Effector memory CD4-positive, alpha-beta T cell (primary cell): ENCODE measurements at places on chromosomes 6 and 20.
A peak's percentile ranks its signal among the peaks of the same experiment; 100 is the strongest.

DNA sequence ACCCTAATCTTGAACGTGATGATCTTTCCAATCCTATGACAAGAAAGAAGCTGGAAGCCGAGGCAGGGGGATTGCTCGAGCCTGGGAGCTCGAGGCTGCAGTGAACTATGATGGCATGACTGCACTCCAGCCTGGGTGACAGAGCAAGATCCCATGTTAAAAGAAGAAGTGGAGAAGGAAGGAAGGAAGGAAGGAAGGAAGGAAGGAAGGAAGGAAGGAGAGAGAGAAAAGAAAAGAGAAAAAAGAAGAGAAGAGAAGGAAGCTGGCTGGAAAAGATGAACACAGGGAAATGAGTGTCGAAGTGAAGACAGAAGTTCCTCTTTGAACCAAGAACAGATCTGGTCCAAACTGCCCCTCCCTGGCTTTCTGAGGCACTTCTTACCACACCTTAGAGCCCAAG lies 136.0 kb upstream of the PRND start:
- DNase-seq: no peak

GRCh38 chr6:24935366-24936152 lies at the start of gene RIPOR2:
RIPOR2 (minus strand) TSS chr6:24935960; CDS start chr6:24935898, 62 bp downstream.
- DNase-seq: peak; percentile 56

GRCh38 chr6:26195376-26195923 lies 108.2 kb downstream of the HFE start:
- DNase-seq: peak; percentile 84

- no peak for DNase-seq
Measured at GRCh38 chr6:147418523-147418922, 90.0 kb upstream of the SAMD5 start.

DNA sequence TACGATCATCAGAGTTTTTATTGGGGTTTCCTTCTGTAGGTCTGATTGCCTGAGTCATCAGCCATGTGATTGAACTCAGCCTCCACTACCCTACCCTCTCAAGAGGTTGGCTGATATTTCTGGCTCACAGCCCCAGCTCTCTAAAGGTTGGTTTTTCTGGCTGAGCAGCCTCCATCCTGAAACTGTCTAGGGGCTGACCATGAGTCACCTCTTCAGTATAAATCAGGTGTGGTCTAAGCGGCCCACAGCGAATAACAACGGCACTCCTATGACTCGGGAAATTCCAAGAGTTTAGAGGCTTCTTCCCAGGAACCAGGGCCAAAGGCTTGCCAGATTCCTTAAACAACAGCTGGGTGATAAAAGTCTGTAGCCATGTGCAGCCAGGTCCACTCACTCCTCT lies 115.5 kb downstream of the SOD2 start:
- no peak for DNase-seq

GRCh38 chr6:155770313-155770712 lies 314.7 kb upstream of the NOX3 start:
- DNase-seq: no peak

- no peak for DNase-seq
Measured at GRCh38 chr6:129701721-129702455, 8.1 kb downstream of the ARHGAP18 start.

GRCh38 chr6:129684903-129685661 lies 24.9 kb downstream of the ARHGAP18 start:
- DNase-seq: no peak

DNA sequence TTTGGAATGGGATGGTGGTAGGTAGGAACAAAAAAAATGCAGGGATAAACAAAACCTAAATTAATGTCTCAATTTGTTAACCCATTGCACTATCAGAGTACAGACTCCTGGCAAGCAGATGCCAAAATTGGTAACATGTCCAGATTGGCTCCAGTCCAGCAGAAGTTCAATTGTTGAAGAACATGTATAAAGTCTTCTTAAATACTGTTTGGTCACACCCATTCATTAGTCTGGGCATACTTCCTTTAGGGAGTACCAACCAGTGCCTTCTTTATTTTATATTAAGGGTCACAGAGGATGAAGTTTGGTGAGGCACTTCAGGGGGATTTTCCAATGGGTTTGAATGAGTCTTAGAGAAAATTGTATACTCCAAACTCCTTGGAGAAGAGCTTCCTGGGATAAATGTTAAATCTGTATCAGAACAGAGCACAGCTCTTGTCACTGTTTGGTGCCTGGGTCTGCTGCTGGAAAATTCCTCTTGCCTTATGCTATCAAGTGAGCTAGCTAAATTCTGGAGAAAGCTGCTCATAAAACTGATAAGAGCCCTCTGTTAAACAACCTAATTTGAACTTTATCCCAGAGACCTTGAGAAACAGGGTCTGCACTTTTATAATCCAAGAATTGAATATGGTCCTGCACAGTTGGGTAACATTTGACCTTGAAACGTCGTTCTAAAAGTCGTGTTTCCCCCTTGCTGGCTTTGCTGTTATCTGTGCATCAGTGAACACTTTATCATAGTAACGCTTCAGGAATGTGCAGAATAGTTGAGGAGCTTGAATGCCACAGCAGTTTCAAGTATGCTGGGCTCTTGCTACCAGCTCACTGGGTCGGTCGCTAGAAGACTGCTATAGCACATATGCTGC lies 334.1 kb upstream of the CITED2 start:
- DNase-seq: no peak

DNA sequence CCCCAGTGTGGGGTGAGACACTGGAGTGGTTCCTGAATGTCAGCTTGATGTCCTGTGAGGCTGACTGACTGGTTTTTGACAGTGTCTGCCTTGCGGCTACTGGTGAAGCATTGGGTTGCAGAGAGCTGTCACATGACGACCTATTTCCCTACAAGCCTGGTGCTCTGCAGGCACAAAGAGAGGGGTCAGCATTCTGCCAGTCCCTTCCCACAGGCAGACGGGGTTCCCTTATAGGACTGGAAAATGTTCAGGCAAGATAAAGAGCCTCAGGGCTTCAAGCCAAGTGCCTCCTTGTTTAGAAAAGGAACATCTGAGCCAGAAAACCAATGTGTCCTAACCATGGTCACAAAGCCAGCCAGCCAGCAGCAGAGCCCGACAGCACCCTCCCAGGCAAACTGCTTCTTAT lies 11.0 kb downstream of the LY86 start:
- no peak for DNase-seq

GRCh38 chr20:53929974-53930650 lies 140.3 kb downstream of the BCAS1 start:
- no peak for DNase-seq

- DNase-seq: no peak
Measured at GRCh38 chr6:22716721-22717120, 147.4 kb downstream of the HDGFL1 start.

DNA sequence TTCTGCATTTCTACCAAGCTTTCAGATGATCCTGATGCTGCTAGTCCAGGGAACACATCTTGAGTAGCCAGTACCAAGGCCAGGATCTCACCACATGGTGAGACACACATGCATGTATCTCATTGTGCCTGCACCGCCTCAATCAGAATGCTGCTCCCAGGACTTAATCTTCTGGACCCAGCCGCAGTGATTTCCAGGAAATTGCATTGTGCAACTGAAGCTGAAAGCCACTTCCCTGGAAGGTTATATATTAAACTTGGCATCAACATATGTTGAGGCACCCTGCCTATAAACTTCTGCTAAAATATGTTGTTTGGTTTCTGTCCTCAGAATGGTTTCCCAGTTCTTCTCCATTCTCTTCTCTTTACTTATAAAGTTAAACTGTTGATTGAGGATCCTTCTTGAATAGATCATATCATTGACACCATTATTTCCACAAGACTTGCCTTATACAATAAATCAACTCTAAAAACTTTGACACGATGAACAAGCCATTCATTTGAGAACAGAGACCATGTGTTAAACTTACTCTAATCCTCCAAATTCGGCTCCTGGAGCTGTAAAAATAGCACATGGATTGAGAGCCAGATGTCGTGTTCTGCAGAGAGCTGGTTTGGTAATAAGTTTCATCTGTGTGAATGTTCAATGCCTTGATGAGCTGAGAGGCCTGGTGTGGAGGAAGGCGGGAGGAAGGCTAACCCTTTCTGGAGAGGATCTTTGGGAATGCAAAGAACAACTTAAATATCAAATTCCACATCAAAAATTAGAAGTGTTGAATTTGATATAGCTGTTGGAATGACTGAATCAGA lies 65.0 kb upstream of the PCSK2 start:
- no peak for DNase-seq

- no peak for DNase-seq
Measured at GRCh38 chr6:27899543-27899942, 12.7 kb downstream of the OR2B2 start.

DNA sequence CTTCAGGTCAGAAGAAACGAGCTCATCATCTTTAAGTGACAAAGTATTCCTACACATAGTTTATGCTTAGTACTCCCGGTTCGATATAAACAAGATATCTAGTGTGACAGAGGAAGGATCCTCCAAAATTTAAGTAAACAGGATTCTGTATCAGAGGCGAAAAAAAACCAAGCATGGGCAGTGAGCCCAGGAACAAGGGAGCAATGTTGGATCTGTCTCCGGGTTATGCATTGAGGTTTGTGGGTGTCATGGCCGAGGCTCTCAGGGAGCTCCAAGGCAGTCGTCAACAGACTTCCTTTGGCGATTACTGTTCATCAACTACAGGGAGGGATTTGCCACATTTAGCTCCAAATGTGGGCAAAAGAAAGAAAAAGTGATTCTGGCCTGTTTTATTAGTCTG lies 319.5 kb downstream of the CBLN4 start:
- DNase-seq: no peak
